ENCODE measurements at places on chromosomes 16 and 17. TPM values are rescaled to one million over a fixed set of nuclear protein-coding genes. Genes with fewer than 3 reads are reported as not detected.

DNA sequence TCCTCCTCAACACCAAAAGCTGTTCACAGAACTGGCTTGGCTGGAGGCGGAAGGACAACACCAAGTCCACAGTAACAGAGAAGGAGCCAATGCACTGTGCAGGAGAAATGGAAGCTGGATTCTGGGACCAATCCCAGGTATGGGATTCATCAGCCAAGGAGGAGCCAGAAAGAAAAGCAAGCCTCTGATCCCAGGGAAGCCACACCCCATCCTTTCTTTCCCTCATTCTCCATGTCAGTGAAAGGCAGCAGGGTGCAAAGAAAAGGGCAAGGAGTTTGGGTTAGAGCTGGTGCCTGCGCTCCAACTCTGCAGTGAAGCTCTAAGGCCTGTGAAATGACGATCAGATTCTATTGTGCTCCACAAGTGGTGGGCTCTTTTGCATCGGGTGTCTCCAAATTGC is 11.0 kb downstream of the DCAKD start:
- peaks cover 40% of the 10 kb centered on the region for H3K4me1 ChIP-seq
- no peak overlapping the region for H3K27ac ChIP-seq
- no peak overlapping the region for H3K4me3 ChIP-seq
- DNase-seq, result no peak
- H3K27me3 ChIP-seq, result no peaks in the 10 kb centered on the region
- no peaks in the 10 kb centered on the region for H3K36me3 ChIP-seq

DYNLRB2 gene
- total RNA-seq, result not detected

FCSK gene
- 4.9 TPM for total RNA-seq

DNA sequence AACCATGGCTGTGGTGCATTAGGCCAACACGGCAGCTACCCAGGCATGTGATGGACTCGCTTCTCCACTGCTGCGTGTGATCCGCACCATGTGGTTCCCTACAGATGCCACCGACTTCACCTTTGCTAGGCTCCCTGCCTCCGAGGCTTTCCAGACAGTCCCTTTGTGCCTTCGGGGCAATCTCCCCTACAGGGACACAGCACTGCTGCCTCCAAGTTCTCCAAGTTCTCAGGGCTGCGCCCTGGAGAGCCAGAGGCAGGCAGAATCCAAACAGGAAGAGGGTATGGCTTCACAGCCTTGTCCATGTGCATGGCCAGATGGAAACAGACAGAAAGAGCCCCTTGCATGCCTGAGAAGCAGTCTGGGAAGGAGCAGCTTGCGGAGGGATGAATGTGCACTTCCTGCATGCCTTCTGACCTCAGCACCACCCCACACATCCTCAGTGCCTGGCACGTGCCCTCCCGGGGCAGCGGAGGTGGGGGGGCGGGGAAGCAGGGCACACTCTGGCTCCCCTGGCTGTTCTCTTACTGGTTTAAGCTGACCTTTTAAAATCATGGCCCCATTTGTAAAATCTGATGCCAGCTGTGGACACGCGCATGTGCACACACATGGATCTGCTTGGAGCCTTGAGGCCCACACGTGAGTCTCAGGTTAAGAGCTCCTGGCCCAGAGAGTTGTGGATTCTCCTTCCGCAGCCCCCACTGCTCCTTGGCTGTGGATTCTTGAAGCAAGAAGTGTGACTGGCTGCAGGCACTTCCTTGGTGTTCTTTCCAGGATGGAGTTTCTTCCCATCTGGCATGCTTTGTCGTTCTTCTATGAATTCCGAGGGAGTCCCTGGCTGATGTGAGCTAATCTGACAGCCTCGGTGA is 55.3 kb upstream of the MTSS2 start:
- peaks cover 64% of the 10 kb centered on the region for H3K4me1 ChIP-seq
- H3K27me3 ChIP-seq, result no peaks in the 10 kb centered on the region
- peak overlapping the region; percentile 8 for H3K27ac ChIP-seq
- H3K4me3 ChIP-seq, result no peak overlapping the region
- H3K36me3 ChIP-seq, result peaks cover 37% of the 10 kb centered on the region

RNF135 gene
- not detected for total RNA-seq

DNA sequence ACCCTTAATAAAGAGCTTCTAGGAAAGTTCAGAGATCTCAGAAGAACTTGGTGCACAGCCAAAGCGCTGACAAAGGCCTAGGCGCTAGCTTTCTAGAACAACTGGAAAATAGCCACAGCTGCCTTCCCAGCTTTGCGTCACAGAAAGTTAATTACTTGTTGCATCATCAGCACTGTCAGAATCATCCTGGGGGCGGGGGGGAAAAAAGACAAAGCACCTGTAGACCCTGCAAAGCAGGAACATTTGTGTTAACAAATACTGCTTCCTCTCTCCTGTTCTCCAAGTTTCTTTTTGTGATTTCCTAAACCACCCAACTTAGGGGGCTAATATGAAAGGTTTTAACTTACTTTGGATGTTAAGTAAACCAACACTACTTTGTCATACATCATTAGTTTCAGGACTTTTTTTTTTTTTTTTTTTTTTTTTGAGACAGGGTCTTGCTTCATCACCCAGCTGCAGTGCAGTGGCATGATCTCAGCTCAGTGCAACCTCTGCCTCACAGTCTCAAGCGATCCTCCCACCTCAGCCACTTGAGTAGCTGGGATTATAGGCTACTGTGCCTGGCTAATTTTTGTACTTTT is 4.8 kb upstream of the AARSD1 start:
- H3K4me3 ChIP-seq, result no peak overlapping the region
- no peaks in the 10 kb centered on the region for H3K36me3 ChIP-seq
- H3K4me1 ChIP-seq, result peaks cover 26% of the 10 kb centered on the region

- no peaks in the 10 kb centered on the region for H3K27me3 ChIP-seq
- no peak overlapping the region for H3K27ac ChIP-seq
- no peak for DNase-seq
- no peak overlapping the region for H3K4me3 ChIP-seq
- peaks cover 12% of the 10 kb centered on the region for H3K4me1 ChIP-seq
- no peaks in the 10 kb centered on the region for H3K36me3 ChIP-seq
Observed at GRCh38 chr16:79164388-79164995, 436.0 kb downstream of the MAF start.

GRCh38 chr16:15950161-15950854 is 892 bp downstream of the ABCC1 start:
- peaks cover 72% of the 10 kb centered on the region for H3K4me1 ChIP-seq
- H3K4me3 ChIP-seq, result peak overlapping the region; percentile 94
- DNase-seq, result peak; percentile 40
- no peaks in the 10 kb centered on the region for H3K27me3 ChIP-seq
- peak overlapping the region; percentile 11 for H3K27ac ChIP-seq
- peaks cover under 1% of the 10 kb centered on the region for H3K36me3 ChIP-seq

DNA sequence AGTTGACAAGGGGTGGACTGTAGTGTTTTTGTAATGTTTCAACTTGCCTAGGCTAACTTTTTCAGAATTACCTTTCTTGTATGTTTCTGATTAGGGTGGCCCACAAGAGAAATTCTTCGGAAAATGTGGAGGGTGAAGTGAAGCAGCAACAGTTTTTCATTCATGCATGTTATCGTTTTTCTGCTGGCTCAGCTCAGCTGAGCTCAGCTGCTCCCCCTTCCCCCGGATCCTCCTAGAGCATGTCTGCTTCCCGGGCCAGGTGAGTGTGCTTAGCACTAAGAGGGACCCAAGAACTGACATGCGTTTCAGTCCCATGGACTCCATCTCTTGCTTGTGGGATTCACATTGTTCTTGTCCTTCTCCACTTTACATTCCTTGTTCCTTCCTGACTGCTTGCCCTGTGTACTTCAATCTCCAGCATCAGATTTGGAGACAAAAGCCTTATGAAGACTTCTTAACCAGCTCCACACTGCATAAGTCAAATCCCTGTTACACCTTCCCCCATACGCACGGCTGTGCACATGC is 33.6 kb downstream of the SCPEP1 start:
- no peaks in the 10 kb centered on the region for H3K27me3 ChIP-seq
- H3K4me3 ChIP-seq, result no peak overlapping the region
- no peaks in the 10 kb centered on the region for H3K36me3 ChIP-seq
- no peak for DNase-seq

GRCh38 chr17:62902531-62903220 is 63.4 kb upstream of the TANC2 start:
- H3K27ac ChIP-seq, result no peak overlapping the region
- no peak overlapping the region for H3K4me3 ChIP-seq
- DNase-seq, result no peak
- no peaks in the 10 kb centered on the region for H3K36me3 ChIP-seq

DNA sequence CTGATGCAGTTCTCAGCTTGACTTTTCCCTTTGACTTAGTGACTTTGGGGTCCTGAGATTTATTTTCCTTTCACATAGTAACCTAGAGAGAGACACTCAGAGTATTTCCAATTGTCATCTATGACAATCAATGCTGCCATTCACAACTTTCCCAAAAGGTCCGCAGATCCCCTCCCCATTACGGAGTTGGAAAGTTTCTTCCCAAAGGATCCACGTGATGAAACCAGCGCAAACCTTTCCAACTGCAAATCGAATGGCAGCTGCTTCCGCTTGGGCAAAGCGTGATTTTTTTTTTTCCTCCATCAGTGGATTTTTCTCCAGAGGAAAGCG is 538 bp upstream of the FCSK start:
- H3K27ac ChIP-seq, result peak overlapping the region; percentile 97
- peaks cover 45% of the 10 kb centered on the region for H3K4me1 ChIP-seq
- DNase-seq, result no peak
- H3K27me3 ChIP-seq, result no peaks in the 10 kb centered on the region

DNA sequence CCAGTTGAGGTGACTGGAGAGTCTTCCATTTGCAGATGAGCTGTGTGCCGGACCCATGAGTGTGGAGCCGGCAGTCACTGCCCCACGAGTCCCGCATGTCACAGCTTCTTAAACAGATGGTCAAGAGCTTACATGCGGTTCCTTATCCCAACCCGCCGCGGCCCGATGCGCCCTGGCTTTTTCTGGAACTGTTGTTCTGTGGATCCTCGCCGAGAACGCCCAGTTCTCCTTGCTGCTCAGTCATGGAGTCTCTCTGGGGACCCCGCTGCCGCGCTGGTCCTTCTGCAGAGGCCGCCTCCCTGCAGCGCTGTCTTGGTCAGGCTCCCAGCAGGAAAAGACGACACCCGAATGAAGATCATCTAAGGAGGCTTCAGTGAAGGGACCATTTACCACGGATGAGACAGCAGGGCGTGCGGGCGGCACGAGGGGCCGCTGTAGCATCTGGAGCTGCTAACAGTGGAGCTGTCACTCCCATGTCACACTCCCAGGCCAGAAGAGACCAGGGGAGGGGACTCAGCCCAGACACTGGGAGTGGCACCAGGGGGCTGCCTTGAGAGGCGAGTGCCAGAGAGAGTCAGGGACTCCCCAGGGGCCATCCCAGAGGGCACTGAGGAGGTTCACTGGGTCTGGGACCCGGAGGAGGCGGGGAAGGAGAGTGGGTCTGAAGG is 10.8 kb upstream of the LGALS3BP start:
- H3K4me1 ChIP-seq, result peaks cover 21% of the 10 kb centered on the region
- H3K27me3 ChIP-seq, result no peaks in the 10 kb centered on the region
- no peak overlapping the region for H3K27ac ChIP-seq
- H3K4me3 ChIP-seq, result no peak overlapping the region

PRSS27 gene
- 0.20 TPM for total RNA-seq

DNA sequence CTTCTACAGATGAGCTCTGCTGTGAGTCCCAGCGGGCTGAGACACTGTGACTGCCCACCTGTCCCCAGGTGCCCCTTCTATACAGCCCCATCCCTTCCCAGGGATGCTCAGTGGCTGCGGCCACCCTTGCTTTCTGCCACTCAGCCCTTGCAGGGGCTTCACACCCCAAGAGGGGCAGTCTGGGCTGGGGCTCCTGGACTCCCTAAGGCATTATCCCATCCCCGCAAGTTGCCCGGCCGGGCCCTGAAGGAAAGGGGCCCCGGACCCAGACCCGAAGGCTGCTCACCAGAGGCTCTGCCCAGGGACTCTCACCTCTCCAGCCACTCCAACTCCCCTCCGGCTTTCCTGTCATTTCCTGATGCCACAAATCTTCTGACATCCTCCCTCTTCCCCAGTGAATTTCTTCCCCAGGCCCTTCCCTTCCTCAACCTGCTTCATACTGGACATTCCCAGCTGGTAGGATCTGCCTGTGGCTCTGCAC is 88.5 kb upstream of the TOB1 start:
- no peak for DNase-seq
- H3K27ac ChIP-seq, result no peak overlapping the region
- no peaks in the 10 kb centered on the region for H3K27me3 ChIP-seq
- H3K36me3 ChIP-seq, result no peaks in the 10 kb centered on the region

- peaks cover 20% of the 10 kb centered on the region for H3K4me1 ChIP-seq
- no peak overlapping the region for H3K27ac ChIP-seq
- peak overlapping the region; percentile 35 for H3K4me3 ChIP-seq
- H3K27me3 ChIP-seq, result no peaks in the 10 kb centered on the region
Observed at GRCh38 chr17:64441772-64442540, 7.0 kb upstream of the MILR1 start.

- no peak overlapping the region for H3K27ac ChIP-seq
- H3K4me1 ChIP-seq, result no peaks in the 10 kb centered on the region
- H3K4me3 ChIP-seq, result no peak overlapping the region
- no peak for DNase-seq
- H3K27me3 ChIP-seq, result peaks cover 2% of the 10 kb centered on the region
Observed at GRCh38 chr16:49461517-49461951, 87.9 kb downstream of the C16orf78 start.

GRCh38 chr16:3459401-3460090 is 16.1 kb downstream of the NAA60 start:
- no peaks in the 10 kb centered on the region for H3K36me3 ChIP-seq
- DNase-seq, result no peak
- H3K4me3 ChIP-seq, result peak overlapping the region; percentile 93

DNA sequence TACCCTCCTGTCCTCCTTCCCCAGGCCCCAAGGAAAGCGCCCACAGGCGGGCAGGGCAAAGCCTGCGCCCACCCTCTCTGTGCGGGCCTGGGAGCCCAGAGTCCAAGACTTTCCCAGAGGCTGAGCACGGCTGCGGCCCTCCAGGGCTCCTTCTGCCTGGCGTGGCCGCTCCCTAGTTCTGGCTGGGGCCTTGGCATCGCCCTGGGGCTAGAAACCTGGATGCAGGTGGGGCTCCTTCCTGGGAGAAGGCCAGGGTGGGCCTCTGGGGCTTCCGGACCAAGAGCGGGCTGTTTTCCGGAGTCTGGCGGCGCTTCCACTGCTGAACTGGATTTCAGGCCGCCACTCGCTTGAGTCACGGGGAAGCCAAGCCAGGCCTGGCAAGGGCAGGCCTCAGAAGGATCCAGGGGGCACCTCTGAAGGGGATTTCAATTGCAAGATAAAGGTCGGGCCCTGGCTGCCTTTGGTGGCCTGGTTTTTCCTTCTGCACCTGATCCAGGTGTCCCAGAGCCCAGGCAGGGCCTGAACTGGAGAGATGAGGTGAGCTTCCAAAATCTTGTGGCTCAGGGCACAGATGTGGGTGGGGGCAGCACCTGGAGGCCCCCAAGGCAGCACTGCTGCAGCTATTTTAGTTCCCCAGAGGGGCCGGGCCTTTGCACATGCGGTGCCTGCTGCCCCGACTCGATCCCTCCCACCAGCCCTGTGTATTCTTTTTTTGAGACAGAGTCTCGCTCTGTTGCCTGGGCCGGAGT is 227.4 kb downstream of the MRTFB start:
- H3K36me3 ChIP-seq, result no peaks in the 10 kb centered on the region
- peak overlapping the region; percentile 72 for H3K4me3 ChIP-seq
- DNase-seq, result no peak
- no peak overlapping the region for H3K27ac ChIP-seq
- 0 out of 2 replicates have a peak, but pooled peaks cover 1% of the 10 kb centered on the region for H3K27me3 ChIP-seq

C16orf74 gene
- not detected for total RNA-seq

MRC2 gene
- total RNA-seq, result not detected
